Activated CD8-positive, alpha-beta T cell treated with anti-CD3 and anti-CD28 coated beads for 36 hours (primary cell): ENCODE measurements at places on chromosomes 12 and 14. TPM values are rescaled to one million over a fixed set of nuclear protein-coding genes. Genes with fewer than 3 reads are reported as not detected.

Gene FOXG1
- total RNA-seq, result not detected

DNA sequence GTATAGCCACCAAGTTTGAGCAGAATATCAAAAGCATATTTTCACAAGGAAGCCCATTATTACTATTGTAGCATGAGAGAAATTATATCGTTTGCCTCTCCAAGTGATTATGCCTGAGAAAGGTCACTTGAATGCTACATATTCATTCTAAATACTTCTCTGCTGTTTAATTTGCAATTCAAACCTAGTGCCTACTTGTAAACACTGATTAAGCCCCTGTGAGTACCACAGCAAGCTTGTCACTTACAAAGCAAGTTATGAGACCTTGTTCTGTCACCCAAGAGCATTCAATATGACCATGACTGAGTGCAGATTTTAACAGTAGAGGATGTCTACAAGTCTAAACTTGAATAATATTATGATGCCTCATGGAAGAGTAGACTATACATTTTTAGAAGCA, 124.7 kb upstream of the SSTR1 start:
- H3K27ac ChIP-seq, result no peak overlapping the region
- no peaks in the 10 kb centered on the region for H3K27me3 ChIP-seq
- no peak overlapping the region for H3K4me3 ChIP-seq
- peaks cover 29% of the 10 kb centered on the region for H3K4me1 ChIP-seq
- H3K36me3 ChIP-seq, result no peaks in the 10 kb centered on the region

DNA sequence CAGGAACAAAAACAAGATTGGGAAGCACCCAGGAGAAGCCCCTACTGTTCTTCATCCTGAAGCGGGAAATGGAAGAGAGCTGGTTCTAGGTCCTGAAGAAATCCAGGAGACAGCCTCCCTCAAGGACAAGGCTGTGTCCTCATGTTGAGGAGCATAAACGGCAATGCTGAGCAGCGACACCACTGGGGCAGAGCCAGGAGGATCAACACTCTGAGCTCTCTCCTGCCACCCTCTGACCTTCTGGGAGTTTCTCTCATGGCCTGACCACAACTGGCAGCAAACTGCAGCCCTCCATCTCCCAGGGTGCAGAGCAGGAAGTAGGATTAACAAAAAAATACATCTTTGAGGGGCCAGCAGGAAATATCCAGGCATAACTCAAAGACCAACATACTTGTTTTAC, 1292.2 kb upstream of the TMEM132C start:
- DNase-seq, result no peak
- H3K36me3 ChIP-seq, result no peaks in the 10 kb centered on the region
- no peak overlapping the region for H3K27ac ChIP-seq

Gene KRT73
- not detected for total RNA-seq

Gene TSPAN11
- not detected for total RNA-seq

Gene UBE3B
- 22.5 TPM for total RNA-seq

GRCh38 chr12:120677765-120678473, 9.0 kb upstream of the MLEC start:
- no peaks in the 10 kb centered on the region for H3K36me3 ChIP-seq
- H3K27me3 ChIP-seq, result no peaks in the 10 kb centered on the region
- peak overlapping the region; percentile 59 for H3K27ac ChIP-seq

- H3K27me3 ChIP-seq, result peaks cover 21% of the 10 kb centered on the region
- H3K36me3 ChIP-seq, result no peaks in the 10 kb centered on the region
- H3K4me1 ChIP-seq, result no peaks in the 10 kb centered on the region
- H3K4me3 ChIP-seq, result no peak overlapping the region
Observed at GRCh38 chr14:96077983-96078624, 38.9 kb downstream of the C14orf132 start.

Gene CATSPERB
- total RNA-seq, result 0.27 TPM

Gene ZFC3H1
- 58.4 TPM for total RNA-seq

GRCh38 chr14:76136476-76137110, 15.1 kb upstream of the GPATCH2L start:
- DNase-seq, result no peak
- H3K4me1 ChIP-seq, result peaks cover 3% of the 10 kb centered on the region
- no peak overlapping the region for H3K4me3 ChIP-seq

Gene SOAT2
- 6.7 TPM for total RNA-seq

GRCh38 chr14:22549981-22550673, 38.9 kb downstream of the DAD1 start:
- peak overlapping the region; percentile 94 for H3K27ac ChIP-seq
- DNase-seq, result peak; percentile 90
- no peaks in the 10 kb centered on the region for H3K27me3 ChIP-seq
- H3K36me3 ChIP-seq, result peaks cover 86% of the 10 kb centered on the region
- H3K4me1 ChIP-seq, result peaks cover 92% of the 10 kb centered on the region

GRCh38 chr14:65359503-65359902, 53.0 kb upstream of the FUT8 start:
- peak overlapping the region; percentile 31 for H3K27ac ChIP-seq
- no peak overlapping the region for H3K4me3 ChIP-seq
- peaks cover 33% of the 10 kb centered on the region for H3K36me3 ChIP-seq
- peaks cover 36% of the 10 kb centered on the region for H3K4me1 ChIP-seq

GRCh38 chr14:61803755-61804154, 41.5 kb downstream of the SNAPC1 start:
- H3K4me3 ChIP-seq, result no peak overlapping the region
- H3K27ac ChIP-seq, result no peak overlapping the region
- peaks cover under 1% of the 10 kb centered on the region for H3K4me1 ChIP-seq
- no peaks in the 10 kb centered on the region for H3K36me3 ChIP-seq
- no peak for DNase-seq

Gene ANO4
- not detected for total RNA-seq

- no peak overlapping the region for H3K27ac ChIP-seq
- no peaks in the 10 kb centered on the region for H3K27me3 ChIP-seq
- H3K4me1 ChIP-seq, result peaks cover 39% of the 10 kb centered on the region
Observed at GRCh38 chr12:118315821-118316220, 56.9 kb downstream of the TAOK3 start.

- peaks cover 7% of the 10 kb centered on the region for H3K4me1 ChIP-seq
- peak; percentile 50 for DNase-seq
- H3K36me3 ChIP-seq, result no peaks in the 10 kb centered on the region
- peak overlapping the region; percentile 80 for H3K4me3 ChIP-seq
Observed at GRCh38 chr12:67068761-67069450, 200.3 kb upstream of the CAND1 start.
